ENCODE measurements at places on chromosomes 16 and 17.

DNA sequence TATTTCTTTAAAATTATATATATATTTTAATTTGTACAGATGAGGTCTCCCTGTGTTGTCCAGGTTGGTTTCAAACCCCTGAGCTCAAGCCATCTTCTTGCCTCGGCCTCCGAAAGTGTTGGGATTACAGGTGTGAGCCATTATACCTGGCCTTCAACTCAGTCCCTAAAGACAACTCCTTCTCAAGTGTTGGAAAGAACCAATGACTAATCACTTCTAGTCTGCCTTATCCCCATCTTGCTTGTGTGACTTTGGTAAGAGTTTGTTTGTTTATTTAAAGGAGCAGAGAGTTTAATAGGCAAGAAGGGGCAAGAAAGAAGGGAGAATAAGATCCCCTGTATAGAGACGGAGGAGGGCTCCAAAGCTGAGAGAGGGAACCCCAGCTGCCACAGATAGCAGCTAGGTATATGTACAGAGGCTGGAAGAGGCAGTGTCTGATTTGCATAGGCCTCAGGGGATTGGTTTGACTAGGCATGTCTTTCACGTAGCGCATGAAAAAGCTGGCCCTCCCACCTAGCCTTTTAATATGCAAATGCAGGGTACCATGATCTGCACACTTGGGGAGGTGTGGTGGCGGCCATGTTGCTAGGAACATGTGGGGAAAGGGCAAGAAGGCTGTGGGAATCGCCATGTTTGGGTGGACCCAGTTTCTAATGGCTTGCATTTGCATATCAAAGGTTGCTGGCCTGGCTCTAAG, 21.5 kb downstream of the ABCC1 start:
- no peak for DNase-seq

- no peak for DNase-seq
Observed at GRCh38 chr17:45841186-45841585, 3.5 kb upstream of the SPPL2C start.

DNA sequence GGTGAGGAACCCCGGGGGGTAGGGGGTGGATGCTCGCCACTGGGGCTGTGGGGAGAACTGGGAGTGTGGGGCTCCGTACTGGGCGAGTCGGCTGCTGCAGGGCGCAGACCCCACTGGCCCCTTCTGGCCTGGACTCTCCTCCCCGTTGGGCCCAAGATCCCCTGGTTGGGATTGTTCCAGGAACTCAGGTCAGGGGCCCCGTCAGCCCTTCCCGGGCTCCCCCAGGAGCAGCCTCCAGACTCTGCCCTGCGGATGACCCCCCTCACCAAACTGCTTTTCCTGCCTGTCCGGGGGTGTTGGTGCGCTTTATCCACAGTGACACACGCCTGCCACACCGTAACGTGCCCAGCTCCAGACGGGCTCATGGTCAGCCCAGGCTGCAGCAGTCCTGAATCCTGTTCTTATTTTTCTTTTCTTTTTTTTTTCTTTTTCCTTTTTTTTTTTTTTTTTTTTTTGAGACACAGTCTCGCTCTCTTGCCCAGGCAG, 21.1 kb downstream of the CENPX start:
- DNase-seq = no peak

DNA sequence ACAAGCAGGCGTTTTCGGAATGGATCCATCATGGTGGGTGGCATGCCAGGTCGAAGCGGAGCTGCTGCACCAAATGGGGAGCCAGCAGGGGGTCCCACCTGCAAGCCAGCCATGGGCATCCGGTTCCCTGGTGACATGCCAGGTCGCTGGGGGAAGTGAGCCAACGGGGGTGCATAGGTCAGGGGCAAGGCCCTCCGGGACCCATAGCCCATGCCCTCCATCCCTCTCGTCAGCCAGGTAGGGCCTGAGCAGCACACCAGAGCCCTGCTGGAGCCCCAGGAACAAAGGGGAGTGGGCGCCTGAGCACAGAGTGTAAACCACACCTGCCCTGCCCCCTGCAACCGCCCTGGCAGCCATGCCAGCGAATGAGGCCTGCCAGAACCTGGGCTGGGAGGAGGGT, 5.0 kb downstream of the SMARCD2 start:
- DNase-seq = no peak

GRCh38 chr17:82370471-82371332, 863 bp upstream of the UTS2R start:
- DNase-seq = no peak

- DNase-seq = no peak
Observed at GRCh38 chr17:57957120-57957850, 2.1 kb upstream of the CUEDC1 start.

- no peak for DNase-seq
Observed at GRCh38 chr17:44105483-44105882, 18.0 kb downstream of the HDAC5 start.

- DNase-seq = no peak
Observed at GRCh38 chr16:3625911-3626732, 14.7 kb upstream of the SLX4 start.

DNA sequence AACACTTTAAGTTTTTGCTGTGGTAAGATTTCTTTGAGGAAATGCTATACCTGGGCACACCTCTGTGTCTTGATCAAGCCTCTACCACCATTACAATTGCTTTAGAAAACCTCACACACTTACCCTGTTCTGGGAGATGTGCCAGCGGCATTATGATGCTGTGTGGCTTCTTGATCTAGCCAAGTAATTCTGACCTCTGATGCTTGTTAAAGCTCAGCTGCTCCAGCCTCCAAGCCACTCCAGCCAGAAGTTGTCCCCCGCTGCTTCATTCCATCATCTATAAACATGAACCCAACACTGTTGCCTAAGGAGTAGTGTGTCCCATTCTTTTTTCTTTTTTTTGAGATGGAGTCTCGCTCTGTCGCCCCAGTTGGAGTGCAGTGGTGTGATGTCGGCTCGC, 60.1 kb downstream of the CYLD start:
- DNase-seq = no peak

DNA sequence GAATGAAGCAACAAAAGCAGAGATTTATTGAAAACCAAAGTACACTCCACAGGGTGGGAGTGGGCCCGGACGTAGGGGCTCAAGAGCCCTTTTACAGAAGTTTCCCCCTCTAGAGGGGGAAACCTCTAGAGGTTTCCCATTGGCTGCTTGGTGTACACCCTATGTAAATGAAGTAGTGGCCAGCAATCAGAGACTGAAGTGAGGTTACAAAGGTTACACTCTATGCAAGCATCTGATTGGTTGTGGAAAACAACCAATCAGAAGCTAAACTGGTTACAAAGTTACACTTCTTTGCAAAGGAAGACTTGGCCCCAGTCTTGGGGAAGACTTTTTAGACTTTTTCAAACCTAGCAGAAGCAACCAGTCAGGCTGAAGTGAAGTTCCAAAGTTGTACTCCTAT, 27.1 kb downstream of the CRAMP1 start:
- DNase-seq = no peak

DNA sequence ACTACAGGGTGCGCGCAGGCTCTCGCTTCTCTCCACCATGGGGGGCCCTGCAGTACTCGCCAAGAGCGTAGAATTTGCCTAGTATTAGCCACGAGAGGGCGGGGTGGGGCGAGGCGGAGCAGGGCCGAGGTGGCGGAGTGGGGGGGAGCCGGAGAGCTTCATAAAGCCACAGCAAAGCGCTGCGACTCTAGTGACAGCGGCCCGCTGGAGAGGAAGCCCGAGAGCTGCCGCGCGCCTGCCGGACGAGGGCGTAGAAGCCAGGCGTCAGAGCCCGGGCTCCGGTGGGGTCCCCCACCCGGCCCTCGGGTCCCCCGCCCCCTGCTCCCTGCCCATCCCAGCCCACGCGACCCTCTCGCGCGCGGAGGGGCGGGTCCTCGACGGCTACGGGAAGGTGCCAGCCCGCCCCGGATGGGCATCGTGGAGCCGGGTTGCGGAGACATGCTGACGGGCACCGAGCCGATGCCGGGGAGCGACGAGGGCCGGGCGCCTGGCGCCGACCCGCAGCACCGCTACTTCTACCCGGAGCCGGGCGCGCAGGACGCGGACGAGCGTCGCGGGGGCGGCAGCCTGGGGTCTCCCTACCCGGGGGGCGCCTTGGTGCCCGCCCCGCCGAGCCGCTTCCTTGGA, at the start of gene TBX21:
TSS of gene TBX21 (plus strand) at position 190 of the 627 bp plus-strand sequence. CDS start at position 409, 219 bp downstream.
- DNase-seq = peak; percentile 50

DNA sequence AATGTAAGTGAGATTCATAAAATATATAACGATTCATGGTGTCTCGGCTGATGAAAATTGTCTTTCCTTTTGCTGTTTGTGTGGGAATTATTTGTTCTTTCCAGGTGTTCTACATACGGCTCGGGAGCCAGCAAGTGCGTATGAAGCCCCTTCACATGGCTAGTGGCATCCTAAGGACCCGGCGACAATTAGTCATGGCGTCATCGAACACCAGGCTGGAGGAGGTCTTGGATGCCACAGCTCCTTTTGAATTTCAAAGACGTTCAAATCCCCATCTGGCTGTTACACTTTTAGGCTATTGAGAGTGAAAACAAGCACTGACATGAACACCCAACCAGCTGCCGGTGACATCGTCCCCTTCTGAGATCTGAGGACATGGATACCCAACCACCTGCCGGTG, 397.7 kb upstream of the TNRC6C start:
- DNase-seq = no peak

DNA sequence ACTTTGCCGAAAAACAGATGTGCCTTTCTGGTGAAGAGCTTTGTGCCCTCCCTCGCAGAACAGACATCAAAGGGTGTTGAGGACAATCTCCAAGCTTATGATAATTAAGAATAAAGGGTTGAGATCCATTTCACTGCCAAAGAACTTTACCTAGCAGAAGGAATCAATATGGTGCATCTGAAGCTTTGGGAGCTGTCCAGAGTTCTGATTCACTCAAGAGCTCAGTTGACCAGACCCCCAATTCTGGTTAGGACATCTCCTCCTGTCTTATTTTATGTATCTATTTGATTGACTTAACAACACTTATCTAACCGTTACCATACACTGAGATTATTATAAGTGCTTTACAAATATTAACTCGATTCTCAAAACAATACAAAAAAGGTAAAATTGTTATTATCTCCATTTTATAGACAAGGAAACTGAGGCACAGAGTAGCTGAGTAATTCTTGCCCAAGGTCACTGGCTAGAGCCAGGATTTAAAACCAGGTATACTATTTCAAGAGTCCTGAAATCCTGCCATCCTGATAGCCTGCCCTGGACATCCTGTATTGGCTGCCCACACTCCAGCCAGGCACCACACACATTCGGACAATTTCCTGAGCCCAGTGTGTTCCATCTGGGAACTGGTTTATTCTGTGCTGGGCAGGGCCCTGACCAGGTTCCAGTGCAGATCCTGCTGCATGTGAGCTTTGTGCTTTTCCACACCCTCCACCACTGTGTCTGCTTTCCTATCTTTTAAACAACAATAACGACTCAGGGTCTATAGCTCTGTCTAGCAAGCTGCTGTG, 29.8 kb downstream of the PITPNM3 start:
- DNase-seq = no peak

GRCh38 chr16:4376126-4376892, 4.7 kb downstream of the VASN start:
- no peak for DNase-seq

DNA sequence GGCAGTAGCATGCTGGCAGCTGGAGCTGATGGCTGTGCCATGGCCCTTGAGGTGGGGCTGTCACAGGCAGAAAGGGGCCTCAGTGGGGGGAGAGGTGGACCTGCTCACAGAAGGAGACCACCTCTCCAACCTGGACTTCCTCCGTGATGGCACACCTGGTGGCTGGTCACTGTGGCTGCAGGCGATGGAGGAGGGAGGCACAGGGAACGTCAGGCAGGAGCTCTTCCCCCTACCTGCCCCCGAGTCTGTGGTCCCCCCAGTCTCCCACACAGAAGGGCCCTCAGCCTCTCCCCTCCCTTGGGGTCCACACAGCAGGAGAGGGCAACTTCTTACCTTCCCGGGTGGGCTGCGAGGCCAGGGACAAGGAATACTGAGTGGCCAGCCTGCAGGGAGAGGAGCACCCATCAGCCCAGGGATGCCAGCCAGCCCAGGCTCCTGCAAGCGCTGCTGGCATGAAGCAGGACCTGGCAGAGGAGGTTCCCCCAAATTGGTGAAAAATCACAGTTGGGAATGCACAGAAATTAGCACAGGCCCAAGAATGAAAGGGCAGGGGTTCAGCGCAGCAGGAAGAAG, 96.5 kb downstream of the GOSR1 start:
- DNase-seq = no peak

DNA sequence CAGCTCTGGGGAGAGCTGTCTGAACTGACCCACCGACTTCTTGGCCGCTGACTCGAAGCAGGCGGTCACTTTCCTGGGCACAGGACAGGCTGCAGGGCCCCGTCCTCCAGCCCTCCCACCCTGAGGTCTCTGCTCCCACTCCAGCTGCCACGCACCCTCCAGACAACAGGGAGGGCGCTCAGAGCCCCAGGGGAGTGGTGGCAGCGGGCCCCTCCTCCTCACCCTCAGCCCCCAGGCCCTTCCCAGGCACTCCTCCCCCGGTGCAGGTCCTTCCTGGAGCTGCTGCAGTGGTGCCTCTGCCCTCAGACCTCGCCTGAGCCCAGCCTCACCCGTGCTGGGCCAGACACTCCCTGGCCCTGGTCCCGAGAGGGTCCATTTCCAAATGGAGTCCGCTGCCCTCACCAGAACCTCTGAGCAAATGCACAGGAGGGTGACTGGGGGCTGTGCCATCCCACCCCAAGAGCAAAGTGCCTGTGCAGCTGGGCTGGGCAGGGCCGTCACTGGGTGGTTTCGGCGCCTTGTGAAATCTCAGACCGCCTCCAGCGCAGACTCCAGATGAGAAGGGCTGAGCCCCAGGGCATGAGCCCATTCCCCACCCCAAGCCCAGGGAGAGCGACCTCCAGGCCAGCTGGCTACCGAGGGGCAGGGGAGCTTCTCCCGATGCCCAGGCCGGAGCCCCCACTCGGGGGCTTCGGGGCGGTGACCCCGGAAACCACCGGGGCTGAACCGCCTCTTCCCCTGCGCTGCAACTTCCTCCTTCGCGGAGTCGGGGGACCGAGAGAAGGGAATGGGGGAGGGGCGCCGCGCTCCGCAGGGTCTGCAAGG, 717 bp downstream of the CYBA start:
- DNase-seq = no peak

GRCh38 chr17:39996800-39997199, 16.2 kb downstream of the PSMD3 start:
- DNase-seq = no peak

DNA sequence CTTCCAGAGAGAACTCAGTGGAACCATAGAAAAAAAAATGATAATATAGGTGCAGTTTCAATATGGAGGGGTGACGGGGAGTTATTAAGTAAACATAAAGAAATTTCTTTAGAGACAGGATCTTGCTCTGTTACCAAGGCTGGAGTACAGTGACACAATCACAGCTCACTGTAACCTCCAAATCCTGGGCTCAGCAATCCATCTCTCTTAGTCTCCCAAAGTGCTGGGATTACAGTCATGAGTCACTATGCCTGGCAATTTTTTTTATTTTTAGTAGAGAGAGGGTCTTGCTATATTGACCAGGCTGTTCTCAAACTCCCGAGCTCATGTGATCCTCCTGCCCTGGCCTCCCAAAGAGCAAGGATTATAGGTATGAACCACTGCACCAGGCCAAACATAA, 48.8 kb downstream of the NLRC5 start:
- no peak for DNase-seq

DNA sequence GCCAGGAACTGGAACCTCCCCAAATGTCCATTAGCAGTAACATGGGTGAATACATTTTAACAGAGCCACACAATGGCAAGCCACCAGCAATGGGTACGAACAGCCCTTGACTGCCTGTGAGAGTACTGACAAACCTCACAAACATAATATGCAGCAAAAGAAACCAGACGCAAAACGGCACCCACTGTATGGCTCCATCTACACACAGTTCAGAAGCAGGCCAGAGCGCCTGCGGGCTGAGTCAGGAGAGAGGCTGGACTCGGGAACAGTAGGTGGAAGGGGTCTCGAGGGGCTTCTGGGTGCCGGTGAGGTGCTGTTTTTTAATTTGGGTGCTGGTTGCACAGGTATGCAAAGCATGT, 77.4 kb upstream of the TOB1 start:
- DNase-seq = no peak

Measured in NCI-H748 treated with DMSO at 0.1 percent for 48 hours (cell line).